ENCODE measurements at places on chromosomes 6 and 20.
A peak's percentile ranks its signal among the peaks of the same experiment; 100 is the strongest.

DNA sequence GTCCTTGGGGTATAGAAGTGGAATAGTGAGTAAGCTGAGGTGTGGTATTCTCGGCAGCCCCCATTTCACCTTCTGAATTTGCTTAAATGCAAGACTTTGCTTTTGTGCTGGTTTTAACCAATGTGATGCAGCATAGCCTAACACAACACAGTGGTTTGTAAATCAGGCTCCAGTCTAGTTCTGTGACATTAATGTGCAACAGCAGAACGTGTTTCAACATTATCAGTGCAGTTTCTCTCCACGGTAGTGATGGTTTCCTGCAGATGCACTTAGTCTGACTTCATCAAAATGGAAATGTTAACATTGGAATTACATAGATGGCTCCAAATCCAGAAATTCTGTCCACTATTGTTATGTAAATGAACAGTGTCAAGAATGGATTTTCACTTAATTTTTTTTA is 139.5 kb downstream of the ZFAND3 start:
- H3K4me3 ChIP-seq: no peak overlapping the region
- no peaks in the 10 kb centered on the region for H3K27me3 ChIP-seq
- peaks cover 14% of the 10 kb centered on the region for H3K36me3 ChIP-seq

DNA sequence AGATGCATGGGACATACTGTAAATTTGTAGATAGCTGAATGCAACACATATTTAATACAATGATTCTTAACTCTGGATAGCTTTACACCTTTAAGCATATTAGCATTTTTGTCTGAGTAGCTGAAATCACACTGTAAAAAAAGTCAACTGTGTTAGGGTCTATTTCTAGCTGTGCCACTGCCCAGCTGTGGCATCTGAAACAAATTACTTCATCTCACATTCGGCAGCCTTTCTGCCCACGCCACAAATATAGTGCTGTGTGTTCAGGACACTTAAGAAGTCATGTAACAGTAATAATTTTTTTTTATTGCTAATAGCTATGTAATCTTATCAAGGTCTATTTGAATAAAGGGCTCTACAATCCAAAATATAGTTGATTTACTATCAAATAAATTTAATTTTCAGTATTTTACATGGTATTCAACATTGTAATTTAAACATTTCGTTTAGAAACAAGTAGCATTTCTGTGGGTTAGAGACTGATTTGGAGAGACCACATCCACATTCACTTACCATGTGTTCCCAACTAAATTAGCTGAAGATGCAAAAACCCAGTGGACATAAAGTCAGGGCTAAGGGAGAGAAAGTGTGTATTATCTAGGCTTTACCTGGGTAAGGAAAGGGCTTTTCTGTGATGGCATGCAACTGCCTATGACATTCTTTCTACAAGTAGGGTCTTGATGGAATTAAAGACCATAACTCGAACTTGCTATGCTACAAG is 276.7 kb downstream of the PLCB1 start:
- no peaks in the 10 kb centered on the region for H3K27me3 ChIP-seq
- no peak overlapping the region for H3K27ac ChIP-seq
- no peaks in the 10 kb centered on the region for H3K4me1 ChIP-seq
- H3K36me3 ChIP-seq: no peaks in the 10 kb centered on the region

GRCh38 chr20:57432862-57433491 is 41.8 kb downstream of the RBM38 start:
- peaks cover 6% of the 10 kb centered on the region for H3K27me3 ChIP-seq
- DNase-seq: no peak
- no peaks in the 10 kb centered on the region for H3K36me3 ChIP-seq
- H3K27ac ChIP-seq: no peak overlapping the region

DNA sequence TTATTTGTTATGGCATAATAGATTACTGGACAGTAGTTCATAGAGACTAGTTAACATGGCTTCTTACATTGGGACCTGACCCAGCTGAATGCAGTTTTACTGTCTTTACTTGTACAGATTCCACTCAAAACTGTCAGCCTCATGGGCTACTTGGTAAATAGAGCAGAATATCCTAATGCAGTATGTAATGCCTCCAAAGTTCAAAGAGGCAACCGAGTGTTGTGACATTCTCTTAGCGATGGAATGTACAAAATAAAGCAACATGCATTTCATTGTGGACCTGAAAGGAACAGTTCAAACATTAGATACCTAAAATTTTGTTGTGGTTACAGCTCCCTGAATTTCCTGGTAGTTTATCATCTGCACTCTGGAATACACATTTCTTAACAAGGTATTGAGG is 29.1 kb upstream of the RGS17 start:
- H3K36me3 ChIP-seq: no peaks in the 10 kb centered on the region
- H3K4me3 ChIP-seq: no peak overlapping the region
- H3K27ac ChIP-seq: no peak overlapping the region

- H3K27ac ChIP-seq: peak overlapping the region; percentile 19
- DNase-seq: no peak
- peaks cover 61% of the 10 kb centered on the region for H3K4me1 ChIP-seq
- no peak overlapping the region for H3K4me3 ChIP-seq
Observed at GRCh38 chr20:21017528-21018085, 88.6 kb downstream of the LINC00237 start.

- H3K27ac ChIP-seq: no peak overlapping the region
- H3K27me3 ChIP-seq: peaks cover 16% of the 10 kb centered on the region
- peaks cover 8% of the 10 kb centered on the region for H3K4me1 ChIP-seq
- no peak for DNase-seq
- no peak overlapping the region for H3K4me3 ChIP-seq
- no peaks in the 10 kb centered on the region for H3K36me3 ChIP-seq
Observed at GRCh38 chr6:169239181-169239580, 14.5 kb downstream of the THBS2 start.

DNA sequence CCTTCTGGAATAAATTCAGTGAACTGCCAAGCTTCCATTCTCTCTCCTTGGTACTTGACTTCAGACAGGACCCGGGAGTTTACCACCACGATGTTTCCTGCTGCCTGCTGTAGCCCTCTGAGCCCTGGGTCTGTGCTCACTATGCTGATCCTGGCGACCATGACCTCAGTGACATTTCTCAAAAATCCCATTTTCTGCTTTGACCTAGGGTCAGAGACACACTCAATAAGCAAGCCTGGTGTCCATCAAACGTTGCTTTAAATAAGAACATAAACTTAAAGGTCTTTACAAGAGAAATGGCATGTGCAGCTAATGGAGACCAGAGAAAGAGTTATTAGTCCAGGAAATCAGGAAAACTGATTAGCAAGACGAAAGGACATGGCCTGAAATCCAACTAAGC is 509.7 kb upstream of the SULF2 start:
- H3K4me1 ChIP-seq: peaks cover 28% of the 10 kb centered on the region
- H3K36me3 ChIP-seq: no peaks in the 10 kb centered on the region
- H3K4me3 ChIP-seq: no peak overlapping the region
- peaks cover 6% of the 10 kb centered on the region for H3K27me3 ChIP-seq
- peak overlapping the region; percentile 93 for H3K27ac ChIP-seq

Data from progenitor cell of endocrine pancreas (in vitro differentiated cells).